ENCODE measurements at places on chromosomes 1 and 21.

- no peak for DNase-seq
Measured at GRCh38 chr21:18617291-18617690, 213.7 kb upstream of the TMPRSS15 start.

GRCh38 chr1:91919962-91920361, 29.2 kb upstream of the BRDT start:
- no peak for DNase-seq

GRCh38 chr1:71490432-71490831, 409.6 kb upstream of the ZRANB2 start:
- DNase-seq: no peak

DNA sequence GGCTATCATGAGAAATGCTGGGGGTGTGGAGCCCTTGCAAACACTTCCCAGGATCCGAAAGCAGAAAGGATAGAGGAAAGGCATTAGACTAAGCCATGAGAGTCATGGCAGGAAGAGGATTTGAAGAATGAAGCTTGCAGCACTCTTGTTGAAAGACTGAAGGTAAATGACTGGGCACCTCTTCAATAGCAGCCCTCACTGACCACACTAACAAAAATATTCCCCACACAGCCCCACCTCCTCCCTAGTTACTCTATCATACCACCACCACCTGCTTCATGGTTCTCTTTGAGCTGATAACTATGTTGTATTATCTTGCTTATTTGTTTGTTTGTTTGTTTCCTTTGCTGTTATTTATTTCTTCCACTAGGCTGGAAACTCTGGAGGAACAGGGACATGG, 13.2 kb upstream of the ATP1A1 start:
- no peak for DNase-seq

- no peak for DNase-seq
Measured at GRCh38 chr21:35052801-35053200, 3.7 kb upstream of the RUNX1 start.

GRCh38 chr1:218459878-218460711, 115.0 kb downstream of the TGFB2 start:
- DNase-seq: no peak

GRCh38 chr1:115437196-115437595, 99.1 kb upstream of the NGF start:
- no peak for DNase-seq

GRCh38 chr1:151705146-151705545, 11.5 kb downstream of the CELF3 start:
- DNase-seq: no peak

- DNase-seq: no peak
Measured at GRCh38 chr1:117284399-117285215, 73.9 kb upstream of the VTCN1 start.

DNA sequence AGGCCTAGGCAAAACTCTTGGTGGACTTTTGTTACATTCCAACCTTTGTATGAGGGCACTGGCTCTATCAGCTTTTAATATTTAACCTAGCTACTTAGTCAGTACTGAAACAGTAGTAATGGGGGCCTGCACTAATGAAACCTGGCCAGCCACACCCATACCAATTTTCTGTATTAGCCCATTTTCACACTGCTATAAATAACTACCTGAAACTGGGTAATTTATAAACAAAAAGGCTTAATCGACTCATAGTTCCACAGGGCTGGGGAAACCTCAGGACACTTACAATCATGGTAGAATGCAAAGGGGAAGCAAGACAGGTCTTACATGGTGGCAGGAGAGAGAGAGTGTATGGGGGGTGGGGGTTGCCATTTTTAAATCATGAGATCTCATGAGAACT, 245.7 kb upstream of the RGS18 start:
- DNase-seq: no peak

- no peak for DNase-seq
Measured at GRCh38 chr1:234743791-234744611, 134.0 kb upstream of the IRF2BP2 start.

GRCh38 chr1:113452921-113453770, 62.8 kb downstream of the MAGI3 start:
- no peak for DNase-seq

- DNase-seq: no peak
Measured at GRCh38 chr1:31576743-31577455, 584 bp downstream of the TINAGL1 start.

- no peak for DNase-seq
Measured at GRCh38 chr1:101081496-101082488, 56.2 kb upstream of the DPH5 start.

DNA sequence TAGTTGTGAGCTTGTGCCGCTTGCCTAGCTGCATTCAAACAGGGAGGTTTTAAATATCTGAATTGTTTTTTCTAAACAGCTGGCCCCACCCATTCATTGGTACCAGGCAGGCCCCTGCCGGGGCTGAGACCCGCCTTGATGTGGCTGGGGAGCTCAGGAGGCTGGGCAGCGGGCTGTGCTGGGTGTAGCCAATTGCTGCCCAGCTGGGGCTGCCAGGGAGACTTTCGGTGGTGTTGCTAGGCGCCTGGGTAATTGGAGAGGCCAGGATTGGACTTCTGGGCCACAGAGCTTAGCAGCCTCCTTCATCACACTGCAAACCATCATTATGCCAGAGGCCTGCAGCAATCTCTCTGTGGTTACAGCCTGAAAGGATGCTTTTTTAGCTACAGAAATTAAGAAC, 12.2 kb downstream of the RHBDL2 start:
- DNase-seq: no peak

DNA sequence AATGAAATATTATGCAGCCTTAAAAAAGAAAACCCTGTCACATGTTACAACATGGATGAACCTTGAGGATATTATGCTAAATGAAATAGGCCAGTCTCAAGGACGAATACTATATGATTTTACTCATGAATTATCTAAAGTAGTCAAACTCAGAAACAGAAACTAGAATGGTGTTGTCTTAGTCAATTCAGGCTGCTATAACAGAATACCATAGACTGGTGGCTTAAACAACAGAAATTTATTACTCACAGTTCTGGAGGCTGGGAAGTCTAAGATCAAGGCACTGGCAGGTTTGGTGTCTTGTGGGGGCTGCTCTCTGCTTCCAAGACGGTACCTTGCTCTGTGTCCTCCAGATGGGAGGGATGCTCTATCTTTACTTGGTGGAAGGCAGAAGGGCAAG, 113.8 kb upstream of the DNAH14 start:
- DNase-seq: no peak

DNA sequence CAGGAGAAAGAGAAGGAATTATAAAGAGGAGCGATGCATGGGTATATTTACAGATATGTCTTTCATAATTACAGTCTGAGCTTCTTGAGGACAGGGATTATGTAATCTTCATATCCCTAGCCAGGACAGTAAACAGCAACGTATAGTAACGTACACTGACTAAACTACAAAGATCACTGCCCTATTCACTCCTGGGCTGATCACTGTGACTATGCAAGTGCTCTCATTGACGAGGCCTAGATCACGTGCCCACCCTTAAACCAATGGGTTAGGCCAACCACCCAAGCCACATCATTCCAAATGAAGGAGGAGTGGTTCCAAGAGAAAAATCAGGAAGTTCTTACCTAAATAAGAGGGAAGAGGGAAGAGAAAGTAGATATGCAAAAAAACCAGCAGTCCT, 18.5 kb downstream of the PIK3R3 start:
- no peak for DNase-seq

GRCh38 chr1:46757956-46758528, 39.1 kb upstream of the EFCAB14 start:
- no peak for DNase-seq

DNA sequence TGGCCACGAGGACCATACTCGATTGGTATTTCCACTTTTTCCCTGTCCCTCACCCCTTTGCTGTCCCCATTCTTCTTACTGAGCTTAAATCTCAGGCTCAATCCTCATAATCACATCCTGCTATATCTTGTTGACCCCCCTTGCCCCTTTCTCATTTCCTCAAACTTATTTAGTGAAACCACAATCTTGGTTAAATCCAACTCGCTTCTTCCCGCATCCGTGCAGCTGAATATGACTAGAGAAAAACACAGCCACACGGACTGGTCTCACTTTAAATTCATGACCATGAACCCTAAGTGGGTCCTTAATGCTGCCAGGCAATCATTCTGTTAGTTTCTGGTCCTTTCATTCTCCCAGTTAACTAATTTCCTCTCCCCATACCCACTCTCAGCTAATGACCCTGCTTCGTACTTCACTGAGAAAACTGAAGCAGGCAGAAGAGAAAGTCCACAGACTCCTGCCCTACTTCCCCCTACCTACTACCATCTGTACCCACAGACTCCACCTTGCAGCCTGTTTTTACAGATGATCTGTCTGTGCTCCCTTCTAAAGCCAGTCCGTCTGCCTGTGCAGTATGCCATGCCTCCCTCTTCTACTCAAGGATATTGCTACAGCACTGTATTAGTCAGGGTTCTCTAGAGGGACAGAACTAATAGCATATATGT, 96.8 kb upstream of the LMO4 start:
- DNase-seq: no peak

GRCh38 chr1:74422421-74423292, 89.8 kb downstream of the LRRC53 start:
- no peak for DNase-seq

DNA sequence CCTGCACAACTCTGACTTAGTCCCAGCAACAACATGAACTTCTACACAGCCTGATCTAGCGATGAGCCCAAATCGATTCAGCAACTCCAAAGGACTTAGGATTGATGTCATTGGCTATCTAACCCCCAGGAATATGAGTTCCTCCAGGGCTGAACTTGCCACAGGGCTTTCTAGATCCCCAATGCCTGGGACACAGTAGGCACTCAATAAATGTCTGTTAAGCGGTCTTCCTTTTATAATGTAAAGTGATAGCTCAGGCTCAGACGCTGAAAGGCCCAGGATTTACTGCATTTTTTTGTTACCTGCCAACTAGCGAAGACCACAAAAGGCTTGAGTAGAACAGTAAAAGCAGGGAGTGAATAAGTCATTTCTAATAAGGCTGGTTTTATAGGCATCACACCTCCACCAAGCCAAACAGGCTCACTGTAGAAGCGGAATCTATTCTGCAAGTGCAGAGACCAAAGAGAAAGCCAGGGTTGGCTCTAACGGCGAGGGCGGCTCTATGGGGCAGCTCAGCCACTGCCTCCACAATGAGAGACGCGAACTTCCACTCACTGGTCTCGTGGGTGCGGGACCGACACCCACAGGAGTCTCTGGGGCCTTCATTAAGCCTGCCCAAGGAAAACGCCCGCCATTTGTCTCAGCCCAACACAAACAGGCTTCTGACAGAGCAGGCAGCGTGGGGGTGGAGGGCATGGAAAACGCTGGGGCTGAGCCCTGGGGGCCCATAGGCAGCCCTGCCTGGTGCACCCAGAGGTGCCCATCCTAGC, 52.0 kb downstream of the HLCS start:
- no peak for DNase-seq

DNA sequence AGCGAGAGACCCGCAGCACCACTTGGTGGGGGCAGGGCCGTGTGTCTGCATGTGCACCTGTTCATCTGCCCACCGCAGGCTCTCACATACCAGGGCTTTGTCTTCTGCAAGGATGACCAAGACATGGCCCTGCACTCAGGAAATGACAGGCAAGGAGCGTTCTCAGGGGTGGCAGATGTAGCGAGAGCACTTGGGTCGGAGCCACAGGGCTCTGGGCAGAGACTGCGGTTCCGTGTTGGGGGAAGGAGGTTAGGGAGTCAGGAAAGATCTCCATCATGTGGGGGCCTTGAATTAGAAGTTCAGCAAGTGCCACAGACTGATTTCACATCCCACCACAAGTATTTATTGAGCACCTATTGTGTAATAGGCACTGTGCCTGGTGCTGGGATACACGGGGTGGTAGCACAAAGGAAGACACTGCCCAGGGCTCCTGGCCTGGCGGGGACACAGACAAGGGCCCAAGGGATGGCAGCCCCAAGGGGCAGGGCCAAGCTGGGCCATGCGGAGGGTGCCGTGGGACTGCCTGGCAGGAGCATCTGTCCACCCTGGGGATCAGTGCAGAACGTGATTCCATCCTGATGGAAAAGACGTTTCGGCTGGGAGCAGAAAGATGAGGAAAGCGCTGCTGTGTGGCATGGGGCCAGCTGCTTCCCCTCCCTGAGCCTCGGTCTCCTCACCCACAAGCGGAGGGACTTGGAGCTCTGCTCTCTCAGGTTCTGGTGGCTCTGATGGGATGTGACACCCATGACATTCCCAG, 11.4 kb upstream of the SPSB1 start:
- DNase-seq: no peak

All from stimulated activated CD8-positive, alpha-beta memory T cell treated with anti-CD3 and anti-CD28 coated beads, Interleukin-12 subunit alpha, Interleukin-12 subunit beta, amount 100 ng/mL, for 1 hour (primary cell).